Hepatocyte (in vitro differentiated cells): ENCODE measurements at places on chromosomes 5 and 9. TPM values are rescaled to one million over a fixed set of nuclear protein-coding genes. Genes with fewer than 3 reads are reported as not detected.

Gene CNTFR
- 7.0 and 7.5 TPM in 2 replicates for polyA plus RNA-seq

Gene GZMA
- not detected in 2 replicates for polyA plus RNA-seq

Gene CCL27
- polyA plus RNA-seq: 0.81 TPM in 1 of 2 replicates, not detected in the other

Gene C5orf34
- 1.9 and 3.3 TPM in 2 replicates for polyA plus RNA-seq

Gene PRRX2
- polyA plus RNA-seq: 14.0 and 23.0 TPM in 2 replicates

DNA sequence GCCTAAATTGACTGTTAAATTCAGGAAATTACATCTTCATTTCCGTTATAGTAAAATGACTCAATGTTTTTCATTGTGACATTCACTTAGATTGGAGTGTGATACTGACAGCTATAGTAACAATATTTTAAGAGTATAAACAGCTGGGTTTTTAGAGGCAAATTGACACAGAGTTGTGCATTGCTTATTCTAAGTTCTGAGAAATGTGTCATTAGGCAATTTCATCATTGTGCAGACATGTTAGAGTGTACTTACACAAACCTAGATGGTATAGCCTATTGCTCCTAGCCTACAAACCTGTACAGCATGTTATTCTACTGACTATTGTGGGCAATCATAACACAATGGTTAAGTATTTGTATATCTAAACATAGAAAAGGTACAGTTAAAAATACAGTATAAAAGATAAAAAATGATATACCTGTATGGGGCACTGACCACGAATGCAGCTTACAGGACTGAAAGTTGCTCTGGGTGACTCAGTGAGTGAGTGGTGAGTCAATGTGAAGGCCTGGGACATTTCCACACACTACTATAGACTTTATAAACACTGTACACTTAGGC lies 132.7 kb downstream of the PDE4D start:
- no peak overlapping the region for H3K4me3 ChIP-seq
- H3K4me1 ChIP-seq: peaks cover 12% of the 10 kb centered on the region
- peak overlapping the region; percentile 33 for H3K27ac ChIP-seq

GRCh38 chr5:170275376-170275994 lies 22.1 kb downstream of the LCP2 start:
- no peak for DNase-seq
- no peak overlapping the region for H3K27ac ChIP-seq
- no peak overlapping the region for H3K4me3 ChIP-seq
- H3K27me3 ChIP-seq: no peaks in the 10 kb centered on the region

DNA sequence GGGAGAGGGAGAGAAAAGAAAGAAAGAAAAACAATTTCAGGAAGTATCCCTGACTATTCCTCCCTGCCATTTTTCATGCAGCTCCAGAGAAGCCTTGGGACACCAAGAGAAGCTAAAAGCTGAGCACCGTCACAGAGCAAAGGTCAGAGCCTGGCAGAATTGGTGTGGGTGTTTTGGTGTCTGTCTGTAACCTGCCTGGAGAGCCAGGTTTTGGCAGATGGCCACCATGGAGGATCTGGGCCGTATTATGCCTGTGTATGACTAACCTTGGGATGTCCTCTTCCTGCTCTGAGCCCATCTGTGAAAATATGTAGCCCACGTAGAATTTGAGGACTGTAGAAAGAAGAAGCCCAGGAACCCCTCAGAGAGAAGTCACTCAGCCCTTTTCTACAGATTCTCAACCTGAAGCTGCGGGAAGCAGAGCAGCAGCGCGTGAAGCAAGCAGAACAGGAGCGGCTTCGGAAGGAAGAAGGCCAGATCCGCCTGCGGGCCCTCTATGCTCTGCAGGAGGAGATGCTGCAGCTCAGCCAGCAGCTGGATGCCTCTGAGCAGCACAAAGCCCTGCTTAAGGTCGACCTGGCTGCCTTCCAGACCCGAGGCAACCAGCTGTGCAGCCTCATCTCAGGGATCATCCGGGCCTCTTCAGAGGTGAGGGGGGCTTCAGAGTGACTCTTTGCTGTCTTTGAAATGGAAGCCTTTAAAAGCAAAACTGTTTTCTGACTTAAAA lies 18.8 kb downstream of the GLE1 start:
- no peaks in the 10 kb centered on the region for H3K4me1 ChIP-seq
- DNase-seq: peak; percentile 58
- H3K27me3 ChIP-seq: no peaks in the 10 kb centered on the region
- no peak overlapping the region for H3K27ac ChIP-seq

DNA sequence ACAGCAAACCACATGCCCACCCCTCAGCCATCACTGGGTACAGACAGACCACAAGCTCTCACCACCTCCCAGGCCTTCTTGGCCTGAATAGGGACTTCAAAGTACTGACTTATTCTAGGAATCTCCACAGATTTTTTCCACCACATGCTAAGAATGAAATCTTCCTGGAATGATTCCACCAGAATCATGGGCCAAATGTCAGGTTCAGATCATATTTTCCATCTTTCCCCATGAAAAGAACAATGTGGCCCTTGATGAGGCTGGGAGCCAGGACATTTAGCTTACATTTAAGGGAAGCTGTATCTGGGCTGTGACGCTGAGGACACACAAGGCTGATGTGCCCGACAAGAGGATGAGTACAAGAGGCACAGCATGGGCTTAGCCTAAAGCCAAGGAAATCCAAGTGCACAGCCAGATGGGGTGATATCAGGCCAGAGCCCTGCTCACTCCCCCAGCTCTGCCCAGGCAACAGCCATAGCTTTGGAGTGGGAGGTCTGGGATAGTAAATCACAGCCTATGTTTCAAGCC lies 28.1 kb downstream of the ACSL6 start:
- H3K27me3 ChIP-seq: no peaks in the 10 kb centered on the region
- no peaks in the 10 kb centered on the region for H3K4me1 ChIP-seq
- no peak overlapping the region for H3K4me3 ChIP-seq
- DNase-seq: no peak
- H3K27ac ChIP-seq: no peak overlapping the region

DNA sequence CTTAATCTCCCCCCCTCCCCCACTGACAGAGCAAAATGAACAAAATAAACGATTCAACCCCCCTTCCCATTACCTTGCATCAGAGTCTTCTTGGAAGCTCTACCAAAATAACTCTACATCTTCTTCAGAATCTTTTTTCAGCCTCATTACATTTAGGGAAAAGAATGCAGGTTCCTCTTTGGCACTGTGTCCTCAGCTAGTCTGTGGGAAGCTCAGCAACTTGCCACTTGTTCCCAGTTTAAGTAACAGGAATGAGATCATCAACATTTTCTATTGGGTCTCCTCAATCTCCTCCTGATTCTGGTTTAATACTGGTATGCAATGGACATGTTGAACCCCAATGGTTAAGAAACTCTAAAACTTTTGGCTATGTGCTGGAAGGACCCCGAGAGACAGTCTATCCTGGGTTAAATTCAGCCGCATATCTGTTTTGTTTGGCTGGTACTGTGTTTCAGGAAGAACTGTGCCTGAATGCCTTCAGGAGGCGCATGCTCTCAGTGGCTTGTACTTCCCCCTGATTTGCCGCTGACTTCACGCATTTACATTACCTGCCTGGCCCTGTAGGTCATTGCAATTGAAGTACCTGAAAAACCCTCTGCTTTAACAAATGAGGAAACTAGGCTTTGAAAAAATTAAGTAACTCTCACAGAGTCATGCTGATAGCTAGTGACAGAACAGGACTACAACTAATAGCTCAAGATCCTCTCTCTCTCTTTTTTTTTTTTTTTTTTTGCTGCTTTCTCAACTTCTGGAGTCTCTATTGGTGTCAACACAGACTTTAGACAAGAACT lies 78.1 kb upstream of the HMHB1 start:
- no peaks in the 10 kb centered on the region for H3K36me3 ChIP-seq
- no peak overlapping the region for H3K4me3 ChIP-seq
- no peak overlapping the region for H3K27ac ChIP-seq
- no peaks in the 10 kb centered on the region for H3K27me3 ChIP-seq

DNA sequence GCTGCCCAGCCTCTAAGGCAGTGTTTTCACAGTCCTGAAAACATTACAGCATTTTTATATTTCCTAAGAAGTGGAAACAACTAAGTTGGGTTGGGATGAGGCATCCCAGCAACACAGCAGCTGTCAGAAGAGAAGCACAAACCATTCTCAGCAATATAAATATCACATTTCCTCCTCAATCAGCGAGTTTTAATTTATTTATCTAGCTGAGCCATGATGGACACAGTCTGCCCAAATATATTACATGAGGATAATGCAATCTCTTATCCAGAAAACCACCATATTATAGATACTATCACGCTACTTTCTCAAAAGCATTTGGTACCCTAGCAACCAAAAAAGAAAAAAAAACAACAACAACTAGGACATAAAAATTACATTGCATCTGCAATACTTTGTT lies 158.5 kb downstream of the FSTL4 start:
- H3K4me3 ChIP-seq: no peak overlapping the region
- DNase-seq: no peak
- H3K27me3 ChIP-seq: no peaks in the 10 kb centered on the region
- no peaks in the 10 kb centered on the region for H3K36me3 ChIP-seq
- H3K27ac ChIP-seq: no peak overlapping the region

GRCh38 chr5:59753599-59753998 lies 139.9 kb downstream of the PDE4D start:
- peaks cover 6% of the 10 kb centered on the region for H3K4me1 ChIP-seq
- no peaks in the 10 kb centered on the region for H3K27me3 ChIP-seq
- no peak overlapping the region for H3K4me3 ChIP-seq
- H3K27ac ChIP-seq: no peak overlapping the region
- no peak for DNase-seq
- no peaks in the 10 kb centered on the region for H3K36me3 ChIP-seq

- H3K36me3 ChIP-seq: no peaks in the 10 kb centered on the region
- no peak overlapping the region for H3K4me3 ChIP-seq
- H3K27me3 ChIP-seq: no peaks in the 10 kb centered on the region
- H3K4me1 ChIP-seq: no peaks in the 10 kb centered on the region
Measured at GRCh38 chr5:67200809-67201562, 4.4 kb upstream of the CD180 start.

- H3K36me3 ChIP-seq: no peaks in the 10 kb centered on the region
- H3K4me1 ChIP-seq: no peaks in the 10 kb centered on the region
- no peak overlapping the region for H3K27ac ChIP-seq
- H3K4me3 ChIP-seq: no peak overlapping the region
- no peaks in the 10 kb centered on the region for H3K27me3 ChIP-seq
- no peak for DNase-seq
Measured at GRCh38 chr5:178984145-178985072, 10.7 kb downstream of the GRM6 start.

- H3K27ac ChIP-seq: no peak overlapping the region
- H3K36me3 ChIP-seq: no peaks in the 10 kb centered on the region
- no peak overlapping the region for H3K4me3 ChIP-seq
- DNase-seq: no peak
- H3K4me1 ChIP-seq: peaks cover 18% of the 10 kb centered on the region
Measured at GRCh38 chr5:34584165-34584564, 72.0 kb upstream of the RAI14 start.

- peak; percentile 15 for DNase-seq
- no peaks in the 10 kb centered on the region for H3K4me1 ChIP-seq
Measured at GRCh38 chr5:96427824-96428223, 5.2 kb downstream of the PCSK1 start.

GRCh38 chr9:91163773-91164471 lies 197.8 kb downstream of the AUH start:
- H3K4me1 ChIP-seq: peaks cover 46% of the 10 kb centered on the region
- DNase-seq: no peak
- no peaks in the 10 kb centered on the region for H3K27me3 ChIP-seq

GRCh38 chr5:85204289-85204688 lies 819.6 kb upstream of the EDIL3 start:
- H3K4me1 ChIP-seq: no peaks in the 10 kb centered on the region
- H3K4me3 ChIP-seq: no peak overlapping the region
- H3K27me3 ChIP-seq: no peaks in the 10 kb centered on the region

DNA sequence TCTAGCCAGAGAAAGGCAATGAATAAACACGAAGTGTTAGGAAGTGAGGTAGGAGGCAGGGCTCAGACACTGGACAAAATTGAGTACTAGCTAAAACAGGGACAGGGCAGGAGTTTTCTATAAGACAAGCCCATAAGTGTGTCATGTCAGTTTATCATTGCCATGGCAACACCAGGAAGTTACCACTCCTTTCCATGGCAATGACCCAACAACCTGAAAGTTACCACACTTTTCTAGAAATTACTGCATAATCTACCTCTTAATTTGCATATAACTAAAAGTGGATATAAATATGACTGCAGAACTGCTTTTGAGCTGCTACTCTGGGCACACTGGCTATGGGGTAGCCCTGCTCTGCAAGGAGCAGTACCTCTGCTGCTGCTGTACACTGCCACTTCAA lies 442.5 kb upstream of the COX7C start:
- no peak overlapping the region for H3K27ac ChIP-seq
- H3K4me1 ChIP-seq: no peaks in the 10 kb centered on the region
- no peak for DNase-seq
- H3K4me3 ChIP-seq: no peak overlapping the region
- no peaks in the 10 kb centered on the region for H3K27me3 ChIP-seq

DNA sequence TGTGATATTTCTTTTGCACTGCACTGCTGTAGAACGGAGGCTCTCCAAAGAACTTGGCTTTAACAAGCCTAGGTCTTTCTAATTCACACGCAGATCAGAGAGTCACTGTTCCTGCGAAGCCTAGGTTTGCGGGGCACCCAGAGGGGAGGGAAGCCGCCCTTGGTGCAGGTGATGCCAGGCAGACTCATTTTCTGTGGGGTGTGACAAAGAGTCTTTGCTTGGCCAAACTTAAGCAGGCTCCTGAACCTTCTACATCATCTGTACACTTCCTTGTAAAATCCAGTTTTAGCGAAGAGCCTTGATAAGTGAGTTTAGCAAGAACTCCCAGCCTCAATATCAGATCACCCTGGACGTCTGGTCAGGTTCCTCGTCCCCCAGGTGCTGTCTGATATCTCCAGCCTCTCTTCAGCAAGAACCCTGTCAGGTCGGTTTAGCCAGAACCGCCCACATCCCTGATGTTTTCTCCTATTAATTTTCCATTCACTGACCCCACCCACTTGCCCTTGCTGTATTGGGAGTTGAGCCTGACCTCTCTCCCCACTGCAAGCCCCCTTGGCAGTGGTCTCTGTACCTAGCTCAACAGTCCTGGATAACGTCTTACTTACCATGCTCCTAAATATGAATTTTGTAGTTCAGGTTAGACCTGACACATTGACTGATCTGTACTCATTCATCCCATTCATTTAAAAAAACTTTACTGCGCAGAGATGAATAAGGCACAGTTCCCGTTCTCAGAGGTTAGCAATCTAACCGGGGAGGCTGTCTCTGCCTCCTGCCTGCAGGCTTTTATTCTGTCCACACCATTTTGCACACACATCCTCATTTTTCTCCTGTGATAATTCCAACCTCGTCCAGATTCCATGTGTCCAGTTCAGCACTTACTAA lies 880 bp upstream of the UBAC1 start:
- DNase-seq: no peak
- H3K36me3 ChIP-seq: no peaks in the 10 kb centered on the region
- H3K27me3 ChIP-seq: no peaks in the 10 kb centered on the region
- peaks cover 13% of the 10 kb centered on the region for H3K4me1 ChIP-seq

DNA sequence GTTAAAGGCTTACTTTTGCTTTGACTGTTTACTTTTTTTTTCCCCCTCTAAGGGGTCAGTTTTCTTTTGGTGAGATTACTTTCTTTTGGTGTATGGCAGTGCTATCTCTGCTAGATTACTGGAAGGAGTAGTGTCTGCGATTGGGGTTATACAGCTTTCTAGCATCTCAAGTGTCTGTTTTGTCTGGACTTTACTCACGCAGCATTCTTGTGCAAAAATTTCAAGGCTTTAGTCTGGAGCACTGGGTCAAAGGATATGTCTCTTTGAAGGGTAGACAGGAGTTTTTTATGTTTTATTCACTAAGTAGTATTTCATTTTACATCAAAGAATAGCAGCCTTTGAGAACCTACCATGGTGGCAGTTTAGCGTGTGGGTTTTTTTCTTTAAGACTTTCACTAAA lies 52.6 kb downstream of the NDUFS4 start:
- no peak overlapping the region for H3K27ac ChIP-seq
- H3K27me3 ChIP-seq: no peaks in the 10 kb centered on the region
- DNase-seq: peak; percentile 9
